ENCODE measurements at places on chromosomes 6 and 20.

GRCh38 chr6:167258646-167259045 lies 32.5 kb upstream of the UNC93A start:
- DNase-seq = no peak

DNA sequence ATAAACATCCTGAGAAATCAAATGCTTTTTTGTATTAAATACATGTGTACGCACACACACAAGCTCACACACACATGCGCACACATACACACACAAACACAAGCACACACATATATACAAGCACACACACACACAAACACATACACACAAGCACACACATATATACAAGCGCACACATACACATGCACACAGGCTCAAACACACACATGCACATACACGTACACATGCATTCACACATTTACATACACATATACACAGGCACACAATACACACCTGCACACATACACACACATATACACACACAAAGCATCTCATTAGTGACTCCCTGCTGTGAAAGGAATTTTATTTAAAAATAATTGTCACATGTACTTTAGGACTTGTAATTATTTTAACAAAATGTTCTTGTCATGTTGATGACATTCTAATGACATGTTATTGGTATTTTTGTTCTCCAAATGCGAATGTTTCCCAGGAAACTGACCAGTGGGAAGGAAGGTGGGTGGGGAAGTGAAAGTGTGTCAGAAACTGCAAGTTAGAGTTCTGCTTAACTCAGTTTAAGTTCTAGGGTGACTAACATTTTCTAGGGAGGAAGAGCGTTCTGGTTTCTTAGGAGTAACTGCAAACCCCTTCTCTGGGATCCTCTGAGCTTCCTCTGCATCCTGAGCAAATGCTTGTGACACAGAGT lies 113.9 kb upstream of the ZNF217 start:
- DNase-seq = no peak

DNA sequence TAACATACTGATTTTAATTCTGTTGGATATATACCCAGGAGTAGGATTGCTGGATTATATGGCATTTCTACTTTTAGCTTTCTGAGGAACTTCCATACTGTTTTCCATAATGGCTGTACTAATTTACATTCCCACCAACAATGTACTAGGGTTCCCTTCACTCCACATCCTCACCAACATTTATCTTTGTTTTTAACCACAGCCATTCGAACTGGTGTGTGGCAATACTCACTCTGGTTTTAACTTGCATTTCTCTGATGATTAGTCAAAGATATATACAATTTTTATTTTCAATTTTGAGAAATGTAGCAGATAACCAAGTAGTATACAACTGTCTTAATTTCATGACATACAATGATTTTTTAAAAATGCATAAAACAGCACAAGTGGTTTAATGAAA lies 30.3 kb upstream of the ADGRG6 start:
- no peak for DNase-seq

DNA sequence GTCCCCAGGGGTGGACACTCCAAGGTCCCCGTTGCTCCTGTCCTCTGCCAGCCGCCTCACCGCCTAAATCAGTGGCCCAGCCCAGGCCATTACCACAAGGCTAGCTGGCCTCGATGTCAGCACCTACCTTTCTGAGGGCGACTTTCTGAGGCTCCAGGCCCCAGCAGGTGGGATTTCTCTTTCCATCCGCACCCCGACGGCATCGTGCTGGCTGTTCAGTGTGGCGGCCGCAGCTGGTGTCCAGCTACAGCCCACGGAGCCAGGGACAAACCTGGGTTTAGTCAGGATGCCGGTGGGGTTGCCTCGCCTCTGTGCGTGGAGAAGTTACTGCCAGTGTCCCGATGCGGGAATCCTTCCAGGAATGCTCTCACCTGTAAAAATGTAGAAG lies 60.8 kb downstream of the ERMARD start:
- no peak for DNase-seq

DNA sequence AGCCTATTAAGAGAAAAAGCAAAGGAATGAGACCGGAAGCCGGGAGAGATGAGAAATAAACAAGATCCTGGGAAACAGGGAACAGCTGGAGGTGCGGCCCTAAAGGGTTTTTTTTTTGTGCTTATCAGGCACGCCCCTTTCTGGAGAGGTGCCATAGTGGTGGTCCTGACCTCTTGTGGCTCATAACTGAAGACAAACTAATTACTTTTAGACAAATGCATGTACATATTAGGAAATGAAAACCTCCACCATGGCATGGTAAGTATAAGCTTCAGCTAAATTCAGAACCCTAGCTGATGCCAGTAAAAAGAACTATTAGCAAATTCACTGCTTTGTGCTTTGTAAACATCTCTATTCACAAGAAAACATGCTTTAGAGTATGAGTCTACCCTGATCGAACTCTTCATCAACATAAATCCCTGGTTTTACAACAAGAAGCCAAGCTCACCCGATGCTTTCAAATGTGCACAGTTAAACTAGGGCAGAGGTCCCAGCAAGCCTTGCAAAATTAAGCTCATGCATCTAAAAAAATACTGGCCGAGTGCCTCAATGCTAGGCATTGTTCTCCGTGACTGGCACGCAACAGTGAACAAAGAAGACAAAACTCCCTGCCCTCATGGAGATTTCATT lies 96.4 kb upstream of the MRPS10 start:
- no peak for DNase-seq

- no peak for DNase-seq
These were observed 6.9 kb upstream of the CD40 start for GRCh38 chr20:46111028-46111835.

GRCh38 chr6:137832110-137832509 lies 34.9 kb upstream of the TNFAIP3 start:
- DNase-seq = no peak

DNA sequence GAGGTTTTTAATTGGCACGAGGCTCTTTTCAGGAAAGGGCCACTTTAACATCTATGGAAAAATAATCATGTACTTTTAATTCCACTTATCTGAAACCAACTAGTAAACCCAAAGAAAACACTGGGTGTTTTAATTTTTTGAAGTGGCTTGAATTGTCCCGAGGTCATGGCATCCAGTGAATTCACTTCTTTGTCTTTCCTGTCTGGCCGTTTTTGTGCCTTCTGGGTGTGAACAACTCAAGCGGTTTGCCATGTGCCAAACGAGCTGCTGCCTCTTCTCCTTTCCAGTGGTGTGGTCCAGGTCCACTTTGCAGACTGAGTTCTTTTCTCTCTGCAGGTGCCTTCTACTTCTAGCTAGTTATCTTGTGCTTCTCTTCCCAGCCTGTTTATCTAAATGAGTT lies 117.5 kb downstream of the PLCB4 start:
- DNase-seq = no peak

DNA sequence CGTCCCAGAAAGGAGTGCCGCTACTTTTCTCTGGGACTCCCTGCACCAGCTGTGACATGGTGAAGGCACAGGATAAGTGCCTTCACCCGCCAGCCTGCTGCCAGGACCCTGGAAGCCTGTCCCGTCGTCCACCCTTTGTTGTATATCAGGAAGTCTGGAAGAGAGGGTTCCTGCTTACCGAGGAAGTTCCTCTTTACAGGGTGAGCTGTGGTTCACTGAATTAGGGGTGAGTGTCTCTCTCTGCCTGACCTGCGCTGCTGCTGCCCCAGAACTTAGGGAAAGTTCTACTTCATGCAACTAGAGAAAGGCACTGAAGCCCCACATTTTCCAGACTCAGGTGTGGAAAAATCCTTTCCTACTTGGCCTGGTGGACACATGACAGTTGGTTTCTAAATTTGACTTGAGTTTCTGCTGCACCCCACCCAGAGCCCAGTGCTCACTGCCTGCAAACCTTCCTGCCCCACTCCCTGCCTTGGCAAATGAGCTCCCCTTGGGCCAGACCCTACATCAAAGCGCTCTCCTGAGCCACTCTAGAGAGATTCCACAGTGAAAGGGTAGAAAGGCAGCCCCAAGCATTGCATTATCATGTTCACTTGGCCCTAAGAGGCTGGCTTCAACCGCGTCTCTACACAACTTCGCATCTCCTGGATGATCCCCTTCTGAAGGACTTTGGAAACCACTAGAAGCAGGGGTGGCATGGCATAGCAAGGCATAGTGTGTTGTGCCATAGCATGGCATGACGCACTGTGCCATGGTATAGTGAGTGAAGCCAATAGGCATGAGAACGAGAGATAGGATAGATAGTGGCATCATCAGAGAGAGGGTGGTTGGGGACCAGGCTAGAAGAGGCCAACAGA lies 215.8 kb upstream of the CDYL start:
- DNase-seq = no peak

DNA sequence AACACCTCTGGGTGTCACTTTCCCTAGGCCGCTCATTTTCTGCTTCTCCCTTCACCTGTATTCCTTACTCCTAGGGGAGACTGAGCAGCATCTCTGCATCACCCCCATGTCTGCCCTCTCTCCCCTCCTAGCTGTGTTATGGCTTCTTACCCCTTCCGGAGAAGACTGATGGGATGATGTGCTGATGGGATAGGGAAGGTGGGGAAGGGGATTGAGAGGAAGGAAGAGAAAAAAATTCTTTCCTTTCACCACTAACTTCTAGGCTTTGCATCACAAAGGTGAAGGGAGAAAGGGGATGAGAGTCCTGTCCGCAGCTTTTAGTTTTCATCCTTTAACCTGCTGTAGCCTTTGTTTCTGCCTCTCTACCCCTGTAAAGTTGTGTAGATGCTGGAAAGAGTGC lies 26.7 kb downstream of the AKAP7 start:
- no peak for DNase-seq

GRCh38 chr6:143333081-143333480 lies 117.4 kb downstream of the ADAT2 start:
- DNase-seq = no peak

DNA sequence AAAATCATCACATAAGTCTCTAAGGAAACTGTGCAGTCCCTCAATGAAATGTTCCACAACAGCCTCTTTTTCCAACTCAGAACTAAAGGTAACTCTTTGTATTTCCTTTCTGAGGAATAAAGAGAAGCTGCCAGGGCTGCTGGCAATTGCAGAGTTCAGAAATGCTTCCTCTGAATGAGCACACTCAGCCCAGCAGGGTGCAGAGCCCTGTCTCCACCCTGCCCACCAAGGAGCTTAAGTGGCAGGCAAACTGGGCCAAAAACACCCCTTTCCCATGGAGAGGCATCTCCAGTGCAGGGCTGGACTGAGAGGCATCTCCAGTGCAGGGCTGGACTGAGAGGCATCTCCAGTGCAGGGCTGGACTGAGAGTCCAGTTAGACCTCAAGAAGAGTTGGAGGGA lies 255.4 kb downstream of the GMPR start:
- DNase-seq = no peak

DNA sequence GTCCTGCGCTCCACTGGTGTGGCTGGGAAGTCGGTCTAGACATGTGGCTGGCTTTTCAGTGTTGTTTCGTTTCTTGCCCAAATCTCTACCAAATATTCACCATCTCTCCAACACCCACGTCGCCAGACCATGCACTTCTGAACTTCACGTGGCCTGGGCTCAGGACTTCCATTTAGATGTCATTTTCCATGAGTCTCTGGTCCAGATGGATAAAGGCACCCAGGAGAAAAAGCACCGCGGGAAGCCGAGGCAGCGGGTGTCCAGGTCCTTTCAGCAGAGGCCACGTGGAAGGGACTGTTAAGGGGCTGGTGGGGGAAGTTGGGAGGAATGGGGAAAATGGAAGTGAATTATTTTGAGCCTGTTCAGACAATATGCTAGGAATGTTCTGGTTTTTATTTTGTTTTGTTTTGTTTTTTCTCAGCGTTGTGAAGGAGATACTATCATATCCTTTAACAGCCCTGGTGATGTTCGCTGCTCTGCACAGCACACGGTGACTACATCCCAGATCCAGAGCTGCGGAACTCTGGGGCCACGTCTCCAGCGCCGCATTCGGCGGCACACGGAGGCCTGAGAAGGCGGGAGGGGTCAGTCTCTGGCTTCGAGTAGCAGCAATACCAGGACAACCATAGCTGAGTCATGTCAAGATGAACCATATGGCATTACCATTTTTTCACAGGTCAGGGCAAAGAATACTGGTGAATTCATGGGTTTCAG lies 230.3 kb downstream of the THBS2 start:
- DNase-seq = no peak

DNA sequence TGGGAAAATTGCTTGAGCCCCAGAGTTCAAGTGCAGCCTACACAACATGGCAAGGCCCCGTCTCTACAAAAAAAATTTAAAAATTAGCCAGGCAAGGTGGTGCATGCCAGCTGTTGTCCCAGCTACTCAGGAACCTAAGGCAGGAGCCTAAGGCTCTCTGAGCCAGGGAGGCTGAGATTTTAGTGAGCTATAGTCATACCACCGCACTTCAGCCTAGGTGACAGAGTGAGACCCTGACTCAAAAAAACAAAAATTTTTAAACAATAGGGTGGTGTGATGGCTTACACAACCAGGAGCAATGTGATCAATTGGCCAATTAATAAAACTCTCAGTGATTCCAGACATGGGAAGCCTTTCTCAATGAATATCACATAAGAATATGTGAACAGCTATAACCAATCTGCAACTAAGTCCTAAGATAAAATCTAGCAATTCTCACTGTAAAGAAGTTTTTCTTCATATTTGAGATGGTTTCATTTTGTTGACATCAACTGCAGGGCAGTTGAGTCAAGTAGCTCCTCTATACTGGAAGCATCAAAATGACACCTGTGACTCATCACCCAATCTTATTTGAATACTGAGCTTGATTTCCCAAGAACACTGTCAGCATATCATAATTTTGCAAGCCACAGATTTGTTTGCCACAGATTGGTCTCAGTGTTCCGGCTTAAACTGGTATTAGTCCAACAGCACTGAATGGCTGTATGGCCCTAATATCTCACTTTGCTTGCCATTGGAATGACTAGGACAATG lies 169.0 kb upstream of the GJE1 start:
- DNase-seq = no peak

GRCh38 chr6:163457637-163458561 lies 43.4 kb downstream of the QKI start:
- DNase-seq = peak; percentile 6

GRCh38 chr6:109166673-109167072 lies 71.4 kb downstream of the CEP57L1 start:
- no peak for DNase-seq

- DNase-seq = no peak
These were observed 106.0 kb upstream of the CDH4 start for GRCh38 chr20:61146023-61146422.

- no peak for DNase-seq
These were observed 369.2 kb upstream of the CNR1 start for GRCh38 chr6:88535306-88535705.

DNA sequence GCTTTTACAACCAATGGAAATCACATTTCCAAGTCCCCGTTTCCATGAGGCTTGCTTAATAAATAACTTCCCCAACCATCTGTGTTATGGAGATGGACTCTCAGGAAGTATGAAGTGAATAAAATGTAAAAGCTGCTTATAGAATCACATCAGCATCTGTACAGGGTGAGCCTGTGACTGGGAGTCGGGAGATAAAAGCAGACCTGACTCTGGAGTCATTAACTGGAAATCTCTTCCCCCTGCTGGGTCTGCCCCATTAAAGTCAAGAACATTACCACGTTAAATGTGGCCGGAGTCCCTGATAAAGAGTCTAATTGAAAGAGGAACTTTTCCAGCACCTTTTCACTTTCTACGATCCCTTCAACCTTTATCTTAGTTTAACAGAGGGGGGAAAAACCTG lies 368.5 kb downstream of the DOK5 start:
- DNase-seq = no peak
